CD4-positive, alpha-beta T cell treated with Interleukin-17A for 4 hours (primary cell): ENCODE measurements at places on chromosomes 12 and 14.

- no peak for DNase-seq
Observed at GRCh38 chr12:67773896-67774295, 125.4 kb downstream of the DYRK2 start.

GRCh38 chr12:119674560-119674959 lies 6.6 kb downstream of the PRKAB1 start:
- DNase-seq = no peak

GRCh38 chr14:29227631-29228030 lies 461.0 kb downstream of the FOXG1 start:
- no peak for DNase-seq

- no peak for DNase-seq
Observed at GRCh38 chr14:75162631-75163030, 13.8 kb downstream of the TMED10 start.

DNA sequence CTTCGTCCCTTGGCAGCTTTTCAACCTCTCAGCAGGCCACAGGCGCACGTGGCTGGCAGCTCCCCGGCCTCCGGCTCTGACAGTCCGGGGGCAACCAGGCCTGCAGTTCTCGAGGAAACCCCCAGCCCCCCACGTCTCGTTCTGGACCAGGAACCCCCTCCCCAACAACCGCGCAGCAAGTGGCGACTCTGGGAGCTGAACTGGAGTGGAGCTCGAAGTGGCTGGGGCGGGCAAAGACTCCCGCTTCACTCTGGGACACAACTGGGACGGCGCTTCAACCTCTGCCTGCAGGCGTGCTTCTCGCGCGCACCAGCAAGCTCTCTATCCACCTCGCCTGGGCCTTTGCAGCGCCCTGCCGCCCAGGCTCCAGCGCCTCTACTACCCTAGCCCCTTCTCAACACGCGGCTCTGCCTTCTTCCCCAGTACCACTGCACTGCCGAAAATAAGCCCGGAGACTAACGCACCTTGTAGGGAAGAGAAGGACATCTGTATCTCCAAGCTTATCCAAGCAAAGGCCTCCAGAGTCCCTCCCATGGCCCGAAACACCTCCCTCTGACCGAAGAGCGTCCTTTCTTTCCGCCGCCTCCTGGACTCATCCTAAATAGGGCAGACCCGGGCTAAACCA lies 2.4 kb upstream of the NKX2-1 start:
- no peak for DNase-seq

DNA sequence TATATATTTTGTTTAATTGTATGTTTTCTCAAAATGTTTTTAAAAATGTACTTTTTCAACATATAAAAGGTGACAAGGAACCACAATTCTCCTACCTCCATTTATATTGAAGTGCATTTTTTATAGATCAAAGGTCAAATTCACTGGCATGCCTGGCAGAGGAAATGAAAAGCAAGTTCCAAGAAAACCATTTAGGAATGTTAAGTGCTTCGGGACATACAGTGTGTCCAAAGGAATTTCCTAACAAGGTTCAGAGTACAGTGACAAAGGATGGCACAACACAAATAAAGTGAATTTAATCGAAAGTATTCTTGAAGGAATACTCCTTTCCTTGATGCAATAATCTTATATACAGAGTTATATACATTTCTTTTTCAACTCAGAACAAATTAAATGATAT lies 242.3 kb downstream of the CCER1 start:
- DNase-seq = no peak

GRCh38 chr12:69027411-69027881 lies 94.5 kb upstream of the CPM start:
- DNase-seq = no peak

DNA sequence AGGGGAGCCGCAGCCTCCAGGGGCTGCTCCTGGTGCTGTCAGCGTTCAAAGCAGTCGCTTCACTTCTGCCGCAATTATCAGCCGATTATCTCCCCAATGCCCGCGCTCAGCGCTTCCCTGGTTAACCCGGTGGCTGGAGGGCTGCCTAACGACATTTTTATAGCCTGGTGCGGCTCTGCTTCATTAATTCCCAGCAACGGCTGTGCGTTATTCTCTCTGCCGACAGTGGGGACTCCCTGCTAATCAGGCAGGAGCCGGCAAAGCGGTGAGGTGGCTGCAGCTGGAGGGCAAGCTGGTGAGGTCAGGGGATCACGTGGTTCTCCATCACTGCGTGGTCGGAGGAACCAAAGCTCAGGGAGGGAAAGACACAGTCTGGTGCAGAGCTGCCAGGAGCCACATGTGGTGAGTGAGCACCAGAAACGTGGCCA lies 62.9 kb downstream of the GLRX5 start:
- no peak for DNase-seq

GRCh38 chr12:107402041-107403022 lies 283.3 kb upstream of the PWP1 start:
- peak; percentile 72 for DNase-seq

- DNase-seq = no peak
Observed at GRCh38 chr14:21725250-21725649, 51.6 kb upstream of the OR4E1 start.
